ENCODE measurements at places on chromosomes 2 and 18.

DNA sequence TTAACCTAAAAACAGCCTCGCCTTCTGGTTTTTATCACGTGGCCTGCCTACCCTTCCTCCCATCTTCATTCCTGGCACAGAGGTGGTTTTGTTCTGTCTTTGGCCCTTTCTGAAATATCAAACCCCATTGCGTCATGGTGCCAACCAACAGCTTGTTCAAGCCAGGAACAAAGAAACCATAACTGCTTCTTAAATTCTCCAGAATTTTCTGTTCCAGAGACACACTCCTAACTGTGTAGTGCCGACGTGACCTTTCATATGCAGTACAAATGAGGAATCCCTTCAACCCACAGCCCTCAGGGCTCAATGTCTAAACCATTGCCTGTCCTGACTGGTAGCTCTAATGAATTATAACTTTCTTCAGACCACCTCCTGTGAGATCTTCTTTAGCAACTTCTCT is 82.2 kb upstream of the TNP1 start:
- no peak for DNase-seq

DNA sequence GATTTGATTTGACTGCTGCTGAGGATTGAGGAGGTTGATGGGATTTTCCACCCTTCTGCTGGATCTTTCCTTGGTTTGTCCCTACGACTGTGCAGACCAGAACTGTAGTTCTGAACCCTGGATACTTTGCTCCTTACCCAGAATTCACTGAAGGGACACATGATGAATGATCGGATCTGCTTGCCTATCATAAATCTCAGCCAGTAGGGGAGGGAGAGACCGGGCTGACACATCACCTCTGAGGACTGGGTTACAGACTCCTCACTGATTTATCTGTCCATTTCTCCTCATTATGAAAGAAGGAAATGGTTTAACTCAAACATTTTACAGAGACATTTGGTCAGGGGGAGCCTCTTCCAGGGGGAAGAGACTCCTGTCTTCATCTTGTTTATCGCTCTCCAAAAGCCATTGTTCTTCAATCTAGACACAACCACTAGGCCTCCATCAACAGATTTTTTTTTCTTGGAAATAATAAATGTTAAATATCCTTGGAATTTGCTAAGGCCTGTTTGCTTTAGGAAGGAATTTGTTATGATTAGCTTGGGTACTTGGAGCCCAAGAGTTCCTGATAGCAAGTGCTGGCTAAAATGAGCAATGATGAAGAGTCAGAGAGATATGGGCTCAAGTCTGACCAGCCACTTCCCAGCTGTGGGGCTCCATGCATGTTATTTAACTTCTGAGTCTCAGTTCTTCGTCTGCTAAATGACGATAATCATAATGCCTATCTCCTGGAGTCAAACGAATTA is 925.5 kb downstream of the SLC4A3 start:
- DNase-seq: no peak

GRCh38 chr2:23452853-23453420 is 68.0 kb downstream of the KLHL29 start:
- DNase-seq: peak; percentile 6

GRCh38 chr2:133247631-133248030 is 320.6 kb downstream of the NCKAP5 start:
- no peak for DNase-seq

DNA sequence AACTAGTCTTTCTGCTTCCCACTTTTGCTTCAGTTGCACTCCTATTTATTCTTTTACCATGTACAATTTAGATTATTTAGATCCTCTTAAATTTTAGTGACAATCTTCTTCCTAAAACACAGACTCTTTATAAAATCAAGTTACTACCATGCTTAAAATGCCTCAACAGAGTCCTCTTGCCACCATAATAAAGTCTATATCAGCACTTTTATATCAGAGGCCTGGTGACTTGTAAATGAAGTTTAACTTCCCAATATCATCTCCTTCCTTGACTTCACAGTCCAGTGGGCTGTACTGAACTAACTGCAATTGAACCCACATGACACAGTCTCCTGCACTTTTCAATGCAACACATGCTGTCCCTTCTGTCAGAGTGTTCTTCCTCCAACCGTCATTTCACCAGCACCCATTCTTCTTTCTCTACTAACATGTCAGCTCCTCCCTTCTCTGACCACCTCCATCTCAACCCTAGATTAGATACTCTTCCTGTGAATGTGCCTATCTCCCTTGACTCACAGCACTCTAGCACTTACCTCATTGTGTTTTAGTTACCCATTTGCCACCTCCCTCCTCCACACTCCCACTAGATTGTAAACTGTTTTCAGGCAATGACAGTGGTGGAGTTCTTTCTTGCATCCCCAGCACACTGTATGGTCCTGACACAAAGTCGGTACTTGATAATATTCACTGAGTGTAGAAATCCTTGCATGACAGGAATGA is 414.9 kb downstream of the SATB2 start:
- no peak for DNase-seq

DNA sequence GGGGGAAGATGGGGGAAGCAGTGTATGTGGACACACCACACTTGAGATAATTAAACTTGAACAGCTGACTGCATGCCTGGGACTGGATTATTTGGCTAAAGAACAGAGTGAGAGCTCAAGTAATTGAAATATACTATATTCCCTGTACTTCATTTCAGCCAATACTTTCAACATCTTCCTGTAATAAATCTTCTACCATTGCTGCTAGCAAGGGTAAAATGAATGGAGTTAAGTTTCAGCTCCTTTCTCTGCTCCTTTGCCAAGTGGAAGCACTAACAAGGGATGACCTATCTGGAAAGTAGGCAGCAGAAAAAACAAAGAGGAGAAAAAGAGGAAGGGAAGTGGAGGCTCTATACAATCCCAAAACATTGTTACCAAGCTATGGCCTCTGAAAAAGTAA is 50.9 kb downstream of the MMADHC start:
- no peak for DNase-seq

DNA sequence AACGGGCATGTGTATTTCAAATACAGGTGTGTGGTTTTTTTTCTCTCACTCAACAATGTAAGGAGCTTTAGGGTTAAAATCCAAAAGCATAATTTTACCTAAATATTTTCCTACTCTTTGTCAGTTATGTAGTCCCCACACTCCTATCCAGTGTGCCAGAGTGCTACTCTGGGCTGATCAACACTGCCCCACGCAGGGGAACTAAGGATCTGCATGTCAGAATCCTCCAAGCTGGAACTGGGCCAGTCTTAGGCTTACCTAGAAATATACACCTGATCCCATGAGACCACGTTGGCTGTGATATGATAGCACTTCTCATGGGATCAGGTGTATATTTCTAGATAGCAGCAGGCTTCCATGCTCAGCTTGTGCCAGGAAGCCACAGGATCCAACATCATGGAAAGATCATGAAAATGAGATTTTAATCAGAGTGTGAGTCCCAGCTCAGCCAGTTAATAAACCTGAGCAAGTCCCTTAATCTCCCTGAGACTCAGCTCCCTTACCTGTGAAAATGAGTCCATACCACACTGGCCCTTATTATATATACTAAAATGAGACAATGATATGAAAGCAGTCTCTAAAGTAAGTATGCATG is 29.7 kb downstream of the CCDC141 start:
- peak; percentile 4 for DNase-seq

- no peak for DNase-seq
Observed at GRCh38 chr2:198144660-198145059, 340.3 kb downstream of the PLCL1 start.

DNA sequence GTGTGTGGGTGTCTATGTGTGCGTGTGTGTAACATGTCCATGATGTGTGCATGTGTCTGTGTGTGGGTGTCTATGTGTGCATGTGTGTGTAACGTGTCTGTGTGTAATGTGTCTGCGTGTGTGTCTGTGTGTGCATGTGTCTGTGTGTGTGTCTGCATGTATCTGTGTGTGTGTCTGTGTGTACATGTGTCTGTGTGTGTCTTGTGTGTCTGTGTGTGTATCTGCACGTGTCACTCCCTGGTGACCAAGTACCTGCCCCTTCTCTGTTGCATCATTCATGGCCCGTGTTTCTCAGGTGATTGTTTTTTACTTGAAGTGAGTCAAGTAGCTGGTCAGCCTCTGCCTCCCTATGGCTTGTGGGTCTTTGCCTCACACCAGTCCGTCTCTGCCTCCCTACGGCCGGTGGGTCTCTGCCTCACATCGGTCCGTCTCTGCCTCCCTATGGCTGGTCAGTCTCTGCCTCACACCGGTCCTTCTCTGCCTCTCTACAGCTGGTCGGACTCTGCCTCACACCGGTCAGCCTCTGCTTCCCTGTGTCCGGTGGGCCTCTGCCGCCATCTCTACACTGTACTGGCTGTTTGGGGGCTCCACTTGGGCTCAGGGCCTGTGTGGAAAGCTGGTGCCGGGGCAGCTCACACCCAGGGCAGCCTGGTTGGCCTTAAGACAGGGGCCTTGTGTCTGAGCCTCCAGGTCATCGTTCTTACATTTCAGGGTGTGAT is 31.6 kb downstream of the KCNG2 start:
- no peak for DNase-seq

DNA sequence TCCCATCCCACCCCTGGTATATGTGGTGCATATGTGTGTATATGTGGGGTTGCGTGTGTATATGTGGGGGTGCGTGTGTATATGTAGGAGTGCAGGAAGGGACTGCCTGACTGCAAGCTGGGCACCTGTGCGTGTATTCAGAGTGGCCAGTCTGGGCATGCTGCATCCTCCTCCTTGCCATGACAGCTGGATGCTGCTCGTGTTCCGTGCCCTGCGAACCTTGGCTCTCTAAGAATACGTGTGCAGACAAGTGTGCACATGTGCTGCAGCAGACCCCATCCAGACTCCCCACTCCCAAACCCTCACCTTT is 222.1 kb downstream of the CELF4 start:
- no peak for DNase-seq

DNA sequence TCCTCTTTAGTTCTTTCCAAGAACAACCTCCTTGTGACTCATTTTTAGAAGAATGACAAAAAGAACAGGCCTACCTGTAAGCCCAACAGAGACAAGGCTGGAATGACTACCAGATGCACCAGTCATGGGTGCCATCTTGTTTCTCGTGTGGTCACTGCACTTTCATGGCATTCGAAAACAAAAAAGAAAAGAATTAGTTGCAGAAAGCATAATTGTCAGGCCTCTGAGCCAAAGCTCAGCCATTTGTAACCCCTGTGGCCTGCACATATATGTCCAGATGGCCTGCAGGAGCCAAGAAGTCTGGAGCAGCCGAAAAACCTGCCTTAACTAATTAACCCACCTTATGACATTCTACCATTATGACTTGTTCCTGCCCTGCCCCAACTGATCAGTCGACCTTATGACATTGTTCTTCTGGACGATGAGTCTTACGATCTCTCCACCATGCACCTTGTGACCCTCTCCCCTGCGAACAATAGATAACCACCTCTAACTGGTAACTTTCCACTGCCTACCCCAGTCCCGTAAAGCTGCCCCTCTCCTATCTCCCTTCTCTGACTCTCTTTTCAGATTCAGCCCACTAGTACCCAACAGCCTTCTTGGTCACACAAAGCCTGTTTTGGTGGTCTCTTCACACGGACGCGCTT is 13.9 kb upstream of the BUB1 start:
- DNase-seq: no peak

DNA sequence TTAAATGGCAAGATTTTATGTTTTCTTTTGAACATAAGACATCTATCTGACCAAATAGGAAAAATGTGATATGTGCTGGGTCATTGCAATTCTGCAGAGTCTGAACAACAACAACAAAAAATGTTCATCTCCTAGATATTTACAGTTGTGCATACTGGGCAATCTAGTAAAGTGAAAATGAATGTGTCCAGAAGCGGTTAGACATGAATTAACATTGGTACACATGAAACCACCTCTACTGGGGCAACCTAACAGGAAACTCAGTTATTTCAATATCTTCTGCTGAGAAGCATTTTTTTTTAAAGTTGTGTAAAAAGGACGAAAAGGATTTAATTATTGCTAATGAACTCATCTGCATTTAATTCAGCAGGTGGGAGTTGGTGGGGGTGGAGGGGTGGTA is 76.9 kb downstream of the DHRS9 start:
- no peak for DNase-seq

DNA sequence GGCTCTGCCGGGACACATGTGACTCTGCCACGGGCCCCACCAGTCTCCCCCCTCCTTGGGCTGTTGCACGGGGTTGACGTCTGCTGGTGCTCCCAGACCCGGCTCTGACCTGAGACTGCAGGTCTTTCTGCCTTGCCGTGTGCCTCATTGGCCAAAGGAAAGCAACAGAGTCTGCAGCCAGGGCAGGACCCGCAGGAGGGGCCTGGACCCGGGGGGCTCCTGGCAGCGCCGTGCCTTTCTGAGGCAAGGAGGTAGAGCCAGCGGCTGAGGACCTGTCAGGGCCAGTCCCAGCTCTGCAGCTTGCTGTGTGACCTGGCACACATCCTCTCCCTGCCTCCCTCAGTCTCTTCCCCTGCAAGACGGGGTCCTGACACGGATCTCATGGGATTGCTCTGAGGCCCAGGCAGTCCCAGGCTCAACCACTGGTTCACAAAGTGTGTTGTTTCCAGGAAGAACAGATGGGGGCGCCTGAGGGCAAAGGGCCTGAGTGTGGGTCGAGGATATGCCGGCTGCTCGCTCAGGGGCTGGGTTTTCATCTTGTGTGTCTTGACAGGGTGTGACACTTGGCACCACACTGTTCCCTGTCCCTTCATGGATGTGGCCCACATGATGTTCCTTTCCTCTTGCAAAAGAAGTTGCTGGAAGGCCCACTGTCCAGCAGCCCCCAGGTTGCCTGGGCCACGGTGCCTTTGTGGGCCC is 9.0 kb downstream of the CAPN10 start:
- no peak for DNase-seq

- no peak for DNase-seq
Observed at GRCh38 chr2:62177392-62178049, 18.4 kb upstream of the B3GNT2 start.

- peak; percentile 42 for DNase-seq
Observed at GRCh38 chr2:30422444-30423040, 24.5 kb upstream of the LCLAT1 start.

GRCh38 chr18:13372531-13372951 is 154.0 kb downstream of the LDLRAD4 start:
- no peak for DNase-seq

DNA sequence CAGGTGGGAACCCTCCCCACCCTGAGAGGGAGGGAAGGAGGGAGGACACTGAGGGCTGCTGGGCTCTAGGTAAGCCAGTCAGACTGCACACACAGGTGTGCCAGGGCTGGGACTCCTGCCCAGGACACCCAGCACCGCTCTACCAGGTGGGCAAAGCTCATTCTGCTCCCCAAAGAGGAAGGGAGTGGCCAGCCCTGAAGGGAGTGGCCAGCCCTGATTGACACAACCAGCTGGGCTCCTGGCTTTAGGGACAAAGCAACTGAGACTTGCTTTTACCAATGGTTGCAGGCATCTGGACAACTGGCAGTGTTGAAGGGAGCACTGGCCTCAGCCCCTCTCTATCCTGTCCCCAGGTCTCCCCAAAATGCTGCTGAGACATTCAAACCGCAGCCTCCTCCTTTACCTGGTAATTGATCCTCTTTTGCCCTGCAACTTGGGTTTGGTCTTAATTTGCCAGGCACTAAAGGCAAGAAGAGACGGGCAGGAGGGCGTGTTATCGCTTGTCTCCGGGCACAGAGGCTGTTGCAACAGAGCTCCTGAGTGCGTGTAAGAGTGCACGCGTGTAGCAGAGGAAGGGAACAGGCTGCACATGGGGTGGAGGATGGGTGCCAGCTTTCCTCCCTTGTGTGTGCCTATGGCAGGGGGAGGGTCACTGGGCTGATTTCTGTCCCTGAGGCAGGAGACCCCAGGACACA is 14.5 kb upstream of the FOSL2 start:
- DNase-seq: no peak

GRCh38 chr18:47346016-47346415 is 94.6 kb upstream of the SKOR2 start:
- DNase-seq: no peak
